Common myeloid progenitor, CD34-positive (primary cell): ENCODE measurements at places on chromosomes 1 and 21.

DNA sequence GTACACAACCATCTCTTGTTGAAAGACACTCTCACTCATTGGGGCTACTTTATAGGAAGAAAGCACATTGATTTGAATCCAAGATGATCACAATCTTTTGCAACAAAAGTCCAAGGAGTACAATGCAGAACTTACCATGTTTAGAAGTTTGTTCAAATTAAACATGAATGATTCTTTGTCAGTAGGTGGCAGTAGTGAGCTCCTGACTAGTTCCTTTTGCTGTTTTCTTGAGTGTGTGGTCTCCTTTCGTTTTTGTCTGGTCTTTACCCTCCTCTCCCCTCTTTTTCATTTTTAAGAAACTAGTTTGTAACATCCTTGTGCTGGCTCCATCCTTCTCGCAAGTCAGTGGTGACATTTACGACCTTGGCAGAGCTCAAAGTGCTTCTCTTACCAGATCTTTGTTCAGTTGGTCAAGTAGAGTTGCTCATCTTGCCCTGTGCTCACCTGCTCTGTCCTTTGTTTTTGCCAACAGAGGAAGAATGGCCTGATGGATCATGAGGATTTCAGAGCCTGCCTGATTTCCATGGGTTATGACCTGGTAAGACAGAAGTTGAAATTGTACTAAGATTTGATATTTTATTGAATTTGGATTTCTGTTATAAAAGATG lies 35.7 kb upstream of the MTR start:
- peak; percentile 80 for DNase-seq

- no peak for DNase-seq
These were observed 16.2 kb downstream of the KCTD3 start for GRCh38 chr1:215583185-215583749.

GRCh38 chr1:187443939-187444338 lies 615.2 kb downstream of the PLA2G4A start:
- no peak for DNase-seq

GRCh38 chr1:4133297-4133938 lies 233.3 kb upstream of the C1orf174 start:
- no peak for DNase-seq

DNA sequence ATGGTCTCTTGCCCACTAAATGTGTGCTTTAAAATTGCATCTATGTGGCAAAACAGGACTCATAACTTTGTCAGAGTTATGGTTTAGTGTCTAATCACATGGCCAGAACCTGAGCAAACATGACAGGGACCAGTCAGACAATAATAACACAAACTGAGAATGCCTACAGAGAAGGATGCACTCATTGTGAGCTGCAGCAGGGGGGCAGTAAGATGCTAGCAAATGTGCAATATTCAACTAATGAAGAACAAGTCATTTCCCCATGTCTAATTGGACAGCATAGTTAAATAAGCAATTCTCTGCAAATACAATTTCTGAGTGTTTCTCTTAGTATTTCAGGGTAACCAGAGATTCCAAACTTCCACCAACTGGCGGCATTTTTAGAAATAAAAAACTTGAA lies 30.8 kb downstream of the SPAG17 start:
- DNase-seq = peak; percentile 22

- no peak for DNase-seq
These were observed 15.1 kb upstream of the B3GALT5 start for GRCh38 chr21:39597595-39597994.

- no peak for DNase-seq
These were observed 308.8 kb downstream of the COL11A1 start for GRCh38 chr1:102799496-102799895.

GRCh38 chr1:25780318-25781129 lies 19.5 kb upstream of the SELENON start:
- no peak for DNase-seq

DNA sequence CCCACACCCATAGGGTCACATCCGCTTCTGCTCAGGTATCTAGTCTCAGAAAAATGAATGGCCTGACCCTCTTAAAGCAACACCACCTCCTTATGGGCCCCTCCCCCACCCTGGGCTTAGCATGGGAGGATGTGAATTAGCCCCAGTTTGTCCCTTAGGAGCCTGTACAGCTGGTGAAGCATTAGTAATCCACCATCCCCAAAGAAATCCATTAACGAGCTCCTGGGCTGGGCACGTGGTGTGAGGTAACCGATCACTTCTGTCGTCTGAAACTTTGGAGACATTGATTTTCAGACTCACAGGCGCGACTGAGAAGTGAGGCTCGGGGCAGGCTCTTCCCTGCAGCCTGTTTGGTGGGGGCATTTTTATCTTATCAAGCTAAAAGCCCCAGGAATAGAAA lies 10.5 kb downstream of the RASSF5 start:
- DNase-seq = no peak

GRCh38 chr1:235632506-235633401 lies 16.8 kb downstream of the GNG4 start:
- no peak for DNase-seq

GRCh38 chr1:214141486-214141885 lies 139.5 kb upstream of the SMYD2 start:
- no peak for DNase-seq

DNA sequence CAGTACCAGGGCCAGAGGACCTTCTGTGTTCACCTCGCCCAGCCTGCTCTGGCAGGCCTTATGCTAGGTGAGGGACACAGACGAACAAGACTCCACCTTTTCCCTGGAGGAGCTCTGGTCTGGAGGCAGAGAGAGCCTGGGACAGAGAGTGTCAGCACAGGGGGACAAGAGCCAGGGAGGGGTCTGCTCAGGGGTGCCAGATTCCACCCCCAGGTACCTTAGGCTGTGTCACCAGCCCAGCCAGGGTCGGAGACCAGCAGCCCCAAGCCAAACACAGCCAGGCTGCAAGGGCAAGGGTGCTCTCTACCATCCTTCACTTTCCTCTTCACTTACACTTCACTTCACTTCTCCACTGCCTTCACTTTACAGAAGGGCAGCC lies 4.3 kb upstream of the LRP8 start:
- DNase-seq = no peak

GRCh38 chr1:111778541-111779051 lies 22.9 kb downstream of the DDX20 start:
- no peak for DNase-seq

- no peak for DNase-seq
These were observed 545.2 kb upstream of the CAMK1G start for GRCh38 chr1:209038316-209038715.

DNA sequence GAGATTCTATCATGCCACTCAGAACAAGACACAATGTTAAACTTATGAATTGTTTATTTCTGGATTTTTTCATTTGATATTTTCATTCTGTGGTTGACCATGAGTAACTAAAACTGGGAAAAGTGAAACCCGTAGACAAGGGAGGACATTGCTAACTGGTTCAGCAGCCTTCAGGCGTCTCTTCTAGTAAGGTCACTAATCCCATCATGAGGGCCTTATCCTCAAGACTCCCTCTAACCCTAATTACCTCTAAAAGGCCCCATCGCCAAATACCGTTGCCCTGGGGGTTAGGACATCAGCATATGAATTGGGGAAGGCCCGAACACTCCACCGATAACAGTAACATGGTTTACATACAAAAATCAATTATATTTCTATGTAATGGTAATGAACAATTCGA lies 247.6 kb downstream of the TM2D1 start:
- DNase-seq = no peak

GRCh38 chr1:114314098-114314497 lies 160.4 kb upstream of the SYT6 start:
- DNase-seq = no peak

GRCh38 chr1:221525749-221526148 lies 216.1 kb downstream of the DUSP10 start:
- no peak for DNase-seq

DNA sequence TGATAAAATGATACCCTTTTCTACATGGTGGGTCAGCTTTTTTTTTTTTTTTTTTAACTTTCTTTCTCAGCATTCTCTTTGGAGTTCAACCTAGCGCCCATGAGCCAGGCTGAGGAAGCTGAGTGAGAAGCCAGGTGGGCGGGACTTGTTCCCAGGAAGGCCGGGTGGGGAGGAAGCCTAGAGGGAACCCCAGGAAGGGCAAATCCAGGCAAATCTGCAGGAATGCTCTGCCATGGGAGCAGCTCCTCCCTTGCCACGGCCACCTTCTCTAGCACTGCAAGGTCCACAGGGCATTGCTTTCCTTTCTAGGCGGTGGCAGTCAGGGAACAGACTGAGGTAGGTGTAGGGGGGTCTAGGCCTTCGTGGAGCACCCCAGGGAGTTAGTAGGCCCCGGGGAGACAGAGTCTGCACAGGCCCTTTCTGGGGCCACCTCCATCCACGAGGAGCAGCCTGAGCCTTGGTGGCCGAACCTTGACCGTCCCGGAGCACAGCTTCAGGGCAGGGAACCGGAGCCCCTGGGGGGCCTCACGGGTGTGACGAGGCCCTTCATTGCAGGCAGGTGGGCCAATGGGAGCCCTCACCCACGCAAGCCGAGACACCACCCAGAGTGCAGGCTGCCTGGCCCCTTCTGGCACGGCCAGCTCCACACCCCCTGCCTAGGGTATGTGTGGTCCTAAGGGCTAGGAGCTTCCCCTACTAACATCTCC lies 18.2 kb upstream of the CCDC27 start:
- DNase-seq = no peak

GRCh38 chr1:117020526-117021156 lies 19.1 kb downstream of the CD101 start:
- no peak for DNase-seq

DNA sequence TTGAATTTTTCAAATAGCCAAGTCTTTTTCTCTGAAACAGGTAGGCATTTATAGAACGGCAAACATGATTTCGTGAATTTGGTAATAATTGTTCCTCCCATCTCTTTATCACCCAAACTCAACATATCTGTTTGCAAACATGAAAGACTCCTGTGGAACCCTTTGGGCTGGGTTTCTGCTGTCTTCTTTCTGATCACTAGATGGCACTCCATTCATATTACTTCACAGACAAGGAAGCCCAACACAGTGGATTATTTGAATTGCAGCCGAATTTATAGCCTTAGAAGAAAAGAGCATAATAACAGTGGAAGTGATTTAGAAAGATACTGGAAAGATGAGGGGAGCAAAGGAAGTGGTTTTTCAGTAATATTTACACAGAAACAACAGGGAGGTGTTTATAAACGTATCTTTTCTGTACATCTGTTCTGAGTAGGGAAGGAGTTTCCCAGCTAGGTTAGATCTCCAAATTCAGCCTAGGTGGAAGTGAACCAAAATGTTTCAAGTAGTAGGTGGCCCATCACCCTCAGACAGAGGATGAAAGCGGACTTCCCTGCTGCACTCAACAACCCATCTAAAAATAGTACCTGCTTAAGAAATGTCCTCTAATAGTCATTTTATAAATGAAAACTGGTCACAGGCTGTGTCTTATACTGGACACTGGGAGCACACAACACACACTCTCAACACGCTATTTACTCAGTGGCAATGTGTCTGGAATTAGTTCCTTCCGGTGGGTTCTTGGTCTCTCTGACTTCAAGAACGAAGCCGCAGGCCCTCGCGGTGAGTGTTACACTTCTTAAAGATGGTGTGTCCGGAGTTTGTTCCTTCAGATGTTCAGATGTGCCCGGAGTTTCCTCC lies 67.6 kb downstream of the MAP3K21 start:
- peak; percentile 71 for DNase-seq

DNA sequence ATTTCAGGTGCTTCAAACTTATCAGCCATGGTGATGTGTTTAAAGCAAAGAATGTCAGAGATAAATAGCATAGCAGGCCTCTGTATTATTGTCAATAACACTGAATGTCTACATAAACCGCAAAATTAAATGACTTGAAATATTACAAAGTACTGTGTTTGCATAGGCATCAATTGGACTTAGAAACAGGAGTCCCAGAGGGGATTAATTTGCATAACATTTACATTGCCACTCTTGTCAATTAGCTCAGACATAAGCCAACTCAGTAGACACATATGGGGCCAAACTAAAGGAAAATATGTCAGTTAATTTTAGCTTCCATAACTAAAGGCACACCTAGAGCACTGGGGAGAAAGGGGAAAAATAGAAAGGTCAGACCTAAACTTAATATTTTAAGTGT lies 814.5 kb upstream of the NEGR1 start:
- DNase-seq = no peak
